ENCODE measurements at places on chromosomes 16 and 17. TPM values are rescaled to one million over a fixed set of nuclear protein-coding genes. Genes with fewer than 3 reads are reported as not detected.

SLC16A13 gene
- 1.3 TPM for total RNA-seq

PRR29 gene
- 0.62 TPM for total RNA-seq

TEKT1 gene
- total RNA-seq: not detected

SDK2 gene
- total RNA-seq: 5.3 TPM

PDF gene
- 5.7 TPM for total RNA-seq

PIPOX gene
- 1.6 TPM for total RNA-seq

SNN gene
- 15.1 TPM for total RNA-seq

FSCN2 gene
- 3.1 TPM for total RNA-seq

MAPT gene
- total RNA-seq: 1.3 TPM

NATD1 gene
- 7.2 TPM for total RNA-seq

EVPLL gene
- total RNA-seq: not detected

ADAMTS18 gene
- total RNA-seq: 5.8 TPM

DNAH9 gene
- total RNA-seq: 0.18 TPM

HBM gene
- 3.1 TPM for total RNA-seq

CACNG1 gene
- not detected for total RNA-seq

MYH3 gene
- total RNA-seq: 4.4 TPM

OR3A2 gene
- not detected for total RNA-seq

GRIN2C gene
- total RNA-seq: 0.19 TPM

RNF112 gene
- total RNA-seq: 9.9 TPM

TBC1D3E gene
- total RNA-seq: not detected

CD79B gene
- 7.1 TPM for total RNA-seq

CTRB1 gene
- 3.4 TPM for total RNA-seq

SMIM5 gene
- total RNA-seq: 0.23 TPM

CALB2 gene
- 0.84 TPM for total RNA-seq

ATP1B2 gene
- total RNA-seq: 2.0 TPM

ATP2A1 gene
- total RNA-seq: 0.36 TPM

OR1F1 gene
- not detected for total RNA-seq

TMEM114 gene
- not detected for total RNA-seq

Data from aorta (tissue), 5 donors.